ENCODE measurements at places on chromosomes 12 and 14. TPM values are rescaled to one million over a fixed set of nuclear protein-coding genes. Genes with fewer than 3 reads are reported as not detected.

Gene SMCO2
- polyA plus RNA-seq, result 0.86 TPM

Gene CFAP251
- 0.70 TPM for polyA plus RNA-seq

Gene ESPL1
- 12.7 TPM for polyA plus RNA-seq

Gene KRT5
- polyA plus RNA-seq, result not detected

Gene SLC10A1
- polyA plus RNA-seq, result 0.10 TPM

Gene ETFBKMT
- 0.87 TPM for polyA plus RNA-seq

Data from GM23338 (cell line).